Stimulated activated CD4-positive, alpha-beta T cell treated with anti-CD3 and anti-CD28 coated beads, Interleukin-15, amount 100 ng/mL, for 24 hours (primary cell): ENCODE measurements at places on chromosomes 13 and 19.

- no peak for DNase-seq
Observed at GRCh38 chr19:18300930-18301717, 19.7 kb upstream of the JUND start.

- no peak for DNase-seq
Observed at GRCh38 chr13:99228737-99229691, 28.4 kb downstream of the UBAC2 start.

DNA sequence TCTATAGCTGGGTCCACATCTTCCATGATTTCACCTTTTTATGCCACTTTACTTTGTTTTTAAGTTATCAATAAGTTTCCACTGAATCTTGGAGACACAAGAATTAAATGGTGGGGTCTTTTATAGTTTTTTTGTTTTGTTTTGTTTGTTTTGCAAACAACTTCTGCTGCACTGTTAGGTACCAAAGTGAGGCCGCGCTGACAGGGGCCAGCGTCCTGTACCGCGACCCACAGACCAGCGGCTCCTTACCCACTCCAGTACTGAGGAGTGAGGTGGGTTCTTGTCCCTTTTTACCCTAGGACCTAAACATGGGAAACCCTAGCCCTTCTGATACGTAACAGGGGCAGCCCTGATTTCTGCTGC, 75.8 kb upstream of the MCF2L start:
- DNase-seq: no peak

- DNase-seq: no peak
Observed at GRCh38 chr13:112182251-112182650, 115.3 kb downstream of the SOX1 start.

DNA sequence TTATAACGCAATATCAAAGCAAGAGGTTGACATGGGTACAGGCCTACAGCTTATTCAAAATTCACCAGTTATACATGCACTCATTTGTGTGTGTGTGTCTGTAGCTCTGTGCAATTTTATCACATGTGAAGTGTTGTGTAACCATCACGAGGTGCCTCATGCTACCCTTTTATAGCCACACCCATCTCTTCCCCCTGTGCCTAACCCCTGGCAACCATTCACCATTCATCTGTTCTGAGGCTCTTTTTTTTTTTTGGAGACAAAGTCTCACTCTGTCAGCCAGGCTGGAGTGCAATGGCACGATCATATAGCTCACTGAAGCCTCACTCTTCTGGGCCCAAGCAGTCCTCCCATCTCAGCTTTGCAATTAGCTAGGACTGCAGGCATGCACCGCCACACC, 78.4 kb downstream of the DPF1 start:
- DNase-seq: no peak

GRCh38 chr13:32150239-32150638, 118.7 kb downstream of the FRY start:
- no peak for DNase-seq
